ENCODE measurements at places on chromosomes 5 and 9. TPM values are rescaled to one million over a fixed set of nuclear protein-coding genes. Genes with fewer than 3 reads are reported as not detected.
A peak's percentile ranks its signal among the peaks of the same experiment; 100 is the strongest.

- H3K4me1 ChIP-seq, result peaks cover 14% of the 10 kb centered on the region
- H3K4me3 ChIP-seq, result no peak overlapping the region
- H3K27me3 ChIP-seq, result no peaks in the 10 kb centered on the region
- no peaks in the 10 kb centered on the region for H3K36me3 ChIP-seq
- peak; percentile 89 for DNase-seq
Observed at GRCh38 chr9:96376891-96377874, 6.3 kb downstream of the SLC35D2 start.

DNA sequence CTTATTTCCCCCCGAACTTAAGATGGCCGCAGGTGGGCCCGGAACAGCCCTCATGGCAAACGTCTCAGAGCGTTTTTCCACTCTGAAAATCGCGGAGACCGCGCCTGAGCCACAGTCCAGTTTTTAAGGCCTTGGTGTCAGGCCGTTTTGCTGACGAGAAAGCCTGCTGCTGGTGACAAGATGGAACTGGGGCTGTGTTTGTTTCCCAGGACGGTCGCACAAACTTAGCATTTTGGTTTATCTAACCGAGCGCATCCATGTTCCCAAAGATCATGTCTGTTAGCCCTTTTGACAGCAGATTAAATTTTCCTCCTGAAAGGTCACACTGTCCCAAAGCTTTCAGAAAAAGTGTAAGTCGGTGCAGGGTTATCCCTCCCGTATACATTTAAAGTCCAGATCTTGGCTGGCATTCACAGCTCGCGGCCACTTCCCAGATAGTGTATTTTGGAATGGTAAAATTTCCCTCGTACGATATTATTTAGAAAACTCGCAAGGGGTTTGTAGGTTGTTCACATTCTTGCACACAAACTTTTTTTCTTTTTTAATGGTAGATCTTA, 812 bp downstream of the SREK1 start:
- H3K27me3 ChIP-seq, result no peaks in the 10 kb centered on the region
- peaks cover 26% of the 10 kb centered on the region for H3K4me1 ChIP-seq
- peak overlapping the region; percentile 98 for H3K27ac ChIP-seq
- peak; percentile 54 for DNase-seq

DNA sequence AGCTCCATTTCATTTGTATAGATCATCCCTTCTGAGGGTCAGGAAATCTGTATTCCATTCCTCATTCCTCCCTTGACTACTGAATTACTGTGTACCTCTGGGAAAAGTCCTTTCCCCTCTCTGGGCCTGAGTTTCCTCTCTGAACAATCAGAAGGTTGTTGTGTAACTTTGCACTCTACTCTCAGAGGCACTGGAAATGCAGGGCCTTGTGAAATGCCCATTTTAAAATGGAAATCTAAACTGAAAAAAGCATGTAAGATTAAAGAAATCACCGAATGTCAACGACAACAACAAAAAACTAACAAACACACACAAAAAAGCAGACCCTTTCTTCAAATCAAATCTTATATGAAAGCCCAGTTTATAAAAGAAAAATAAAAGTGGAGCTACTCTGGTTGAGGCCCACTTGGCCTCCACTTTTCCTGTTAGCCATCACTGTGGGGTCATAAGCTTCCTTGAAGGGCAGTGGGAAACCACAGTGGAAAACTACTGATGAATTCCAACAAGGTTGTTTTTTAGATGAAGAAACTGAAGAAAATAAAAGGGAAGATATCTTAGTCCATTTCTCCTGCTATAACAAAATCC, 21.6 kb upstream of the GRPEL2 start:
- no peaks in the 10 kb centered on the region for H3K27me3 ChIP-seq

DNA sequence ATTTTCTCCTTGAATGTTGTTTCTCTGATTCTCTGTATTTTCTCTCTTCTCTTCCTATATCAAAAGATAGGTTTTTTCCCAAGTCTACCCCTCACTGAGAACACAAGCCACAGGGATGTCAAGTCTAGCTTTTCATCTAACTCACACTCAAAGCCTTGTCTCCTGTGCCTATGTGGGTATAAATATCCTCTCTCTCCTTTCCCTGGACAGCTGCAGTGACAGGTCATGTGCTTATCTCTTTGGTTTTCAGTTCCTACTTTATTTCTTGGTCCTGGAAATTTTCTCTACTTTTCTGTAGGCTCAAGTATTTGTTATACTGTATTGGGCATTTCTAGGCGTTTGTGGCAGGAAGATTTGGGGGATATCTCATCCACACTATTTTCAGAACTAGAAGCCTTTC, 182.4 kb upstream of the MVB12B start:
- H3K36me3 ChIP-seq, result no peaks in the 10 kb centered on the region
- H3K27me3 ChIP-seq, result peaks cover 39% of the 10 kb centered on the region
- no peak overlapping the region for H3K27ac ChIP-seq
- H3K4me3 ChIP-seq, result no peak overlapping the region
- no peaks in the 10 kb centered on the region for H3K4me1 ChIP-seq

DNA sequence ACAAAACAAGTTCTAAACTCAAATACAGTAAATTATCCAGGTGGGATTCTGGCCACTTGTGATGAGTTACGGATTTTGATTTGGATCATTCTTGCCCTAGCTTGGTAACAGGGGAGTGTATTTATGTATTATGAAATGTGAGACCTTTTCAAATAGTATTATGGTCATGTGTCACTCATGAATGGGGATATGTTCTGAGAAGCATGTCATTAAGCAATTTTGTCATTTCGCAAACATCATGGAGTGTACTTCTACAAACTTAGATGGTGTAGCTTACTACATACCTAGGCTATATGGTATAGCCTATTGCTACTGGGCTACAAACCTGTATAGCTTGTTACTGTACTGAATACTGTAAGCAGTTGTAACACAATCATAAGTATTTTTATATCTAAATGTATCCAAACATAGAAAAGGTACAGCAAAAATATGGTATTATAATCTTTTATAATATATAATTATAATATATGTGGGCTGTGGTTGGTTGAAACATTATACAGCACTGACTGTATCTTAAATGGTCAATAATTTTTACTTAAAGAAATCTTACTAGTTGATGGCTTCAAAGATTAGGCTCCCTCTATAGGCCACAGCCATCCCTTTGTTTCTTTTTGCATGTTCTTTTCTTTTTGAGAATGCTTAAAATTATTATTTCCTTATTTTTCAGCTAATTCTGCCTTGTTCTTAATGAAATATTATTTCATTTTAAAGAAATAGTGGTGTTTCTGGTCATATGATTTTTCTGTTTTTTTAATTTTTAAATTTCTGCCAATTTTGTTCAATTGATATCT, 128.4 kb downstream of the MAST4 start:
- H3K4me3 ChIP-seq, result no peak overlapping the region
- no peaks in the 10 kb centered on the region for H3K4me1 ChIP-seq
- H3K27ac ChIP-seq, result no peak overlapping the region
- no peaks in the 10 kb centered on the region for H3K36me3 ChIP-seq

Gene KCNV2
- total RNA-seq, result not detected

DNA sequence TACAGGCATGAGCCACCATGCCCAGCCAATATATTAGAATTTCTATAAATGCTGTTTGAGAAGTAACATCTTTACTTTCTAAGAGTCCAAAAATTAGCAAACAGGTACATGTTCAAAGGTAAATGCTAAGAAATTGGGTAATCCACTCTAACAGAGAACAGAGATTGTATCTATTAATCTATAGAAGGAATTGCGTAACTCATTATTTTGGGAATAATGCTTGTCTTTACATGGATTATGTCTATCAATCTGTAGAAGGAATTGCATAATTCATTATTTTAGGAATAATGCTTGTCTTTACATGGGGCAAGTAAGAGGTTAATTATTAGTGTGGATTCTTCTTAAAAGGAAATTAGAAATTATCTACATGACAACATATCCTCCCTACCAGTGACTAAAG, 30.5 kb downstream of the CCNH start:
- DNase-seq, result peak; percentile 15
- peaks cover 9% of the 10 kb centered on the region for H3K4me1 ChIP-seq
- no peak overlapping the region for H3K4me3 ChIP-seq
- no peaks in the 10 kb centered on the region for H3K27me3 ChIP-seq

DNA sequence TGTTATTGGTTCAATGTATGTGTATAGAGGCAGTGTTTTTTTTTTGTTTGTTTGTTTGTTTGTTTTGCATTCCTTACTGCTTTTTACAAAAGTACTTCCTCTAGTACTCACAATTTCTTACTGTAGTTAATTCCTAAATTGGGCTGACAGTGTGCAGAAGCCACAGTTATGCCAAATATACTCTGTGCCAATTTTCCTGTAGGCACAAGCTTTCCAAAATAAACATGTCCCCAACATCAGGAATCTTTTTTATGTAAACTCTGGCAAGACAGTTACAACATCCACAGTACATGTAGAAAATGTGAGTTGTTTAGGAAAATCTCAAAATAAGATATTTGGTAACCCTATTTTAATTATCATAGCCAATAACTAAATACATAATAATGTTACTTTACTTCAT, 161.6 kb upstream of the TSLP start:
- no peaks in the 10 kb centered on the region for H3K27me3 ChIP-seq
- no peaks in the 10 kb centered on the region for H3K36me3 ChIP-seq
- H3K4me1 ChIP-seq, result peaks cover 21% of the 10 kb centered on the region
- H3K27ac ChIP-seq, result no peak overlapping the region

Gene ADAMTS16
- 1.4 TPM for total RNA-seq

DNA sequence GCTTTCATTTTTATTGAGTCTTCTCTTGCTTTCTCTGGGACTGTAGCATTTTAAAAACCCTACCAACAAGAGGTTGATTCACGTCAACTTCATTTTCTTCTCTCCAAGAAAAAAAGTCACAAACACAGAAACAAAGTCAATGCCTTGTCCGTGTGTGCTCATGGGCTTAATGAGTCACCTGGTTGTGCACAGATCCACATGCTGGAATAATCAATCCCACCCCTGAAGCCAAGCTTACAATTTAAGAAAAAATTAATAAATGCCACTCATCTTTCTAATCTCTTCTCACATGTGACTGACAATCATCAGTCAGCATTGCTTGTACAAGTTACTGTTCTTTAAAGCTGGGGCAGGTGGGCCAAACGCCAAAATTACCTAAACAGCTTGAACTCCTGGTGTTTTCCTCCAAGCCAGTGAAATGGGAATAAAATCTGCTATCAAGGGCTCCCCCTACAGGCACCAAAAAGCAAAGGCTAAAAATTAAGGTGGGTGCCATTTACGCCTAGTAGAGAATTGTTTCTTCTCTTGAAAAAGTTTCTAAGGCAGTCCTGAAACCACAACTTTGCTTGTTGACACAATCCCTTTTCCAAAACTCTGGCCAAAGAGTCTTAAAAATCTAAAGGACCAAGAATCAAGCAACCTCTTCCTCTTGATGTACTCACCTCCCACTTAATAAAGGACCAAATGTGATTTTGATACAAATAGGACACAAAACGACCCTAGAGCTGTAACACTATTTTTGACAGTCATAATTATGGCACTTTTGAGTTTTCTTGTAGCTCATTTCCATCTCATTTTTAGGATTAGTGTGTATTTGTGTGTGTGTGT, 21.3 kb downstream of the TRMO start:
- DNase-seq, result peak; percentile 54
- H3K27ac ChIP-seq, result peak overlapping the region; percentile 74
- H3K4me1 ChIP-seq, result peaks cover 12% of the 10 kb centered on the region
- peak overlapping the region; percentile 6 for H3K4me3 ChIP-seq
- H3K27me3 ChIP-seq, result no peaks in the 10 kb centered on the region
- no peaks in the 10 kb centered on the region for H3K36me3 ChIP-seq

GRCh38 chr9:102113191-102113590, 374.7 kb upstream of the GRIN3A start:
- DNase-seq, result no peak
- no peaks in the 10 kb centered on the region for H3K4me1 ChIP-seq
- no peak overlapping the region for H3K4me3 ChIP-seq
- no peaks in the 10 kb centered on the region for H3K27me3 ChIP-seq

Gene DRD1
- total RNA-seq, result under 0.01 TPM

GRCh38 chr9:109940561-109940960, 160.6 kb downstream of the PALM2AKAP2 start:
- H3K4me1 ChIP-seq, result peaks cover 4% of the 10 kb centered on the region
- no peak overlapping the region for H3K4me3 ChIP-seq
- H3K27me3 ChIP-seq, result no peaks in the 10 kb centered on the region
- H3K36me3 ChIP-seq, result no peaks in the 10 kb centered on the region

- peak; percentile 91 for DNase-seq
- H3K4me1 ChIP-seq, result peaks cover 32% of the 10 kb centered on the region
- H3K36me3 ChIP-seq, result peaks cover 19% of the 10 kb centered on the region
- H3K4me3 ChIP-seq, result no peak overlapping the region
- H3K27me3 ChIP-seq, result no peaks in the 10 kb centered on the region
- peak overlapping the region; percentile 53 for H3K27ac ChIP-seq
Observed at GRCh38 chr5:179261301-179262125, 83.7 kb downstream of the ADAMTS2 start.

Gene UIMC1
- total RNA-seq, result 40.9 TPM

DNA sequence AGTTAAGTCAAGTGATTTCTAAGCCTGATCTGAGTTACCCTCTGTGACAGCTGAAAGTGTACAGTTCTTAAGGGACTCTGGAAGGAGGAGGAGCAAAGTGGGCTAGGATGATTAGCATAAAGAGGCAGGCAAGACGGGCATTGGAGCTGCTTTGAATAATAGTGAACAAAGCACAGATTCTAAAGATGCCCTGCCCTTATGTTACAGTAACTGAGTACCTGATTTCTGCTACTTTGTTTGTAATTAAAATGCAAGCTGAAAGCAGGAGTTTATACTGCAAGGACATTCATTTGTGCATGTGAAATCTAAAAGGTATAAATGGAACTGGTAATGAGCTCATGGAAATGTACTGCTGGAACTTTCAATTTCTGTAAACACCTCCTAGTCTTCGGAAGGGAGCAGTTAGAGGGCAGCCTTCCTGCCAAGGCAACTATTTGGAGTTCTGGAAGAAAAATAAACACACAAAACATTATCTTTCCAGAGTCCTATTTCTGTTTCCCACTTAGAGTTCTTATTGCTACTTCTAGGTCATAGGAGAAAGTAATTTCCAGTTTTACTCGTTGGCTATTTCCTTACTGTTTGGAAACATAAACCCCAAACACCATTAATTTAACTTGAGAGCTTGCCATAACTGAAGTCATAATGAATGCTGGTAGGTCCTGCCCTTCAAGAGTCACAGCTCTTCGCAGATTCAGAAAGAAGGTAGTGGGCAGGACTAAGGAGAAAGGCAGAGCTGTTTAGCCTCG, at the start of gene RANBP3L:
RANBP3L (minus strand) TSS at position 45 of the 746 bp plus-strand sequence. CDS start 486 bp downstream, outside the sequence.
- H3K4me3 ChIP-seq, result peak within 1 kb of the TSS; percentile 62
- H3K36me3 ChIP-seq, result no peaks in the 10 kb centered on the region
- no peak for DNase-seq
- no peaks in the 10 kb centered on the region for H3K27me3 ChIP-seq

DNA sequence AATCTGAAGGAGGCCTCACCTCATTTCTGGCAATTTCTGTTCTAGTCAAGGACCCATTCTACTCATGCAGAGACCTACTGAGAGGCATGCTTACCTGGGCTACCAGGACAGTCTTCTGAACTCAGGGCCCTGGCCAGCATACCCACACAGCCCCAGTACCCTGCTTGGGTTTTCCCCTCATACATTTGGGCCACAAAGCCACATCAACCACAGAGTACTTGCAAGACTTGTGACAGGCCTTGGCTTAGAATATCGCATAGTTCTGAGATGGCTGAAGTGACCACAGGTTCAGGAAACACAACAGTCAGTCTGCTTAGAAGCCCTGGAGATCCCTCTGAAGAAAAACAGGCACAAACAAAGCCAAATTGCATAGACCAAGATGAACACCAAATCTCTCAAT, 758.8 kb upstream of the CDH9 start:
- H3K4me1 ChIP-seq, result no peaks in the 10 kb centered on the region
- H3K27ac ChIP-seq, result no peak overlapping the region
- H3K27me3 ChIP-seq, result no peaks in the 10 kb centered on the region
- H3K4me3 ChIP-seq, result no peak overlapping the region
- no peak for DNase-seq

- H3K4me3 ChIP-seq, result peak overlapping the region; percentile 68
- H3K27ac ChIP-seq, result peak overlapping the region; percentile 79
- peaks cover 8% of the 10 kb centered on the region for H3K4me1 ChIP-seq
- no peaks in the 10 kb centered on the region for H3K27me3 ChIP-seq
Observed at GRCh38 chr5:95081500-95081960, 203.4 kb downstream of the MCTP1 start.

Gene SPAG8
- 2.2 TPM for total RNA-seq

Gene CREBRF
- total RNA-seq, result 38.3 TPM

Gene BNIP1
- 14.4 TPM for total RNA-seq
